Activated CD4-positive, alpha-beta memory T cell treated with anti-CD3 and anti-CD28 coated beads, Interleukin-2, amount 10 ng/mL, durations not matched to agents 7 days and 5 days (primary cell): ENCODE measurements at places on chromosomes 4 and X.

- DNase-seq, result no peak
These were observed 294.3 kb downstream of the FSTL5 start for GRCh38 chr4:161869511-161869910.

DNA sequence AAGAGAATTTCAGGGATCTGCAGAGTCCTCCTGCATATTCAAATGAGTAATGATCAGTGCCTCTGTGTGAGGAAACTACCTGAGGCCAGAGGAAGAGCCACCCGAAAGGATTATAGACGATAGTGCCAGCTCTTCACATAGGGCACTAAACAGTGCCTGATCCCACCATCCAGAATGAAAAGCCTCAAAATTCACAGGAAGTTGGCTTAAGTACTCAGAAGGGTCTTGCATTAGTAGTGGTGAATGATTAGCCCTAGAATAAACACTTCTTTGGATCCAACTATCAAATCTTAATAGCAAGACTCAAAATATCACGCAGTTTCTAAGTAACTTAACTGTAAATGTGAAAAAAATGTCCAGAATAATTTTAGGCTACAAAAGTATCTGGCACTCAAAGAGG lies 324.4 kb downstream of the ZNF674 start:
- no peak for DNase-seq

- DNase-seq, result no peak
These were observed 22.8 kb upstream of the MAML3 start for GRCh38 chr4:140176735-140177134.

- no peak for DNase-seq
These were observed 80.5 kb upstream of the ADGRA3 start for GRCh38 chr4:22596409-22596808.

- peak; percentile 75 for DNase-seq
These were observed 31.5 kb downstream of the NOP14 start for GRCh38 chr4:2931512-2932301.

DNA sequence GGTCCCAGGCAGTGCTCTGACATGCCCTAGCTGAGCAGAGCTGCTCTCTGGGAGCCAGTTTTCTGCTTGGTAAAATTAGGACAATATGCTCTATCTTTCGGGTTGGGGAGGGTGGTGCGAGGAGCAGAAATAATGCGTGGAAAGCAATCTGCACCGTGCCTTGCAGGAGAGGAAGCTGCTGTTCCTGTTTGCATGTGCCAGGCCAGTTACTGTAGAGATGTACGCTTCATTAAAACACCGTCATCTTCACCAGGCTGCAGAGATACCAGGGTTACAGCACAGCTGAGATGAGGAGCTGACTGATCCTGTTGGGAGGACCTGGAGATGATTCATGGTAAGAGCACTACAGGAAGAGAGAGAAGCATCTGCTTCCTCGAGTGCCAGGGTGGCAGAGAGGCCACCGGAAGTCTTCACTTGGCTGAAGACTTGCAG lies 29.5 kb upstream of the IRF2 start:
- DNase-seq, result peak; percentile 38

DNA sequence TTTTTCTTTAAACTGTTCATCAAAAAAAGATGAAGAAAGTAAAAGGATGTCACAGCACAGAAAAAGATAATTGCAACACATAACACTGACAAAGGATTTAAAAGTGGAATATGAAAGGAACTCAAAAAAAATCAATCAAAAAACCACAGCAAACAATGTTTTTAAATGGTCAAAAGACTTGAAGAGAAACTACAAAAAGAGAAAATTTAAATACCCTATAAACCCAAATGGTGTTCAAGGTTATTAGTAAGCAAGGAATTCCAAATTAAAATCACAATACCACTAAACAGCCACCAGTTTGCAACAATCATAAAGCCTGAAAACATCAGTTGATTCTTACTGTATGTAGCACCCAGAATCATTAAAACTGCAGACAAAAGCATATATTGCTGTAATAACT lies 36.5 kb upstream of the PCDH10 start:
- DNase-seq, result no peak

DNA sequence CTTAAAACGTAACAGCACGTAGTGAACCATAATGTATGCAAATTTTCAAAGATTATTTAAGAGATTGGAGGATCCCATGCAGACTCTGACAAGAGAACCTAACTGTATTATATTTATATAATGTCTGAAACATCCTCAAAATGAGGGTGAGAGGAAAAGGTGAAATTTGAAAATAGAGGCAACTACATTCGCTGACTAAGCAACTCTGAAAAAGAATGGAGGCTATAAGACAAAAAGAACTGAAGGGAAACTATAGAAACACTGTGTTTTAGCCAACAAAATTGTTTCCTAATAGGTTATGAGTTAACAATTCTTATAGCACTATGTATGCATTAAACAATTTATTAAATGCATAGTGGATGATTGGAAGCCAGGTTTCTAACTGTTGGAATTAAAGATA lies 648.0 kb downstream of the UBE2NL start:
- no peak for DNase-seq

DNA sequence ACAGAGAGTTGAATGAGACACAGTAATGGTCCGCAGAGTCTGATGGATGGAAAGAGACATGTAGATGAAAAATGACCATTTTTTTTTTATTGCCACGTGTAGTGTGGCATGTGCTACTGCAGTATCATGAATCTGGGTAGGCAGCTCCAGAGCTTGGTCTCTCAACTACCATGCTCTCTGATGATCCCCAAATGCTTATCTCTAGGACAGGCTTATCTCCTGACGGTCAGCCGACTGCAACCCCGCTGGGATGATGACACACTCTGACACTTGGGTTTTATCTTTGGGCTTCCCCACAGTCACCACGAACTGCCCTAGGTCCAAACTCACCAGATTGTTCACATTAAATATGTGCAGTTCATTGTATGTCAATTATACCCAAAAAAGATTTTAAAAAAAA lies 239.7 kb downstream of the QDPR start:
- DNase-seq, result no peak

GRCh38 chr4:112807083-112807482 lies 170.1 kb downstream of the LARP7 start:
- DNase-seq, result no peak
